NCI-H2081 (cell line): ENCODE measurements at places on chromosomes 2 and 18.
A peak's percentile ranks its signal among the peaks of the same experiment; 100 is the strongest.

- no peak for DNase-seq
Observed at GRCh38 chr2:231521443-231521842, 8.8 kb downstream of the NMUR1 start.

DNA sequence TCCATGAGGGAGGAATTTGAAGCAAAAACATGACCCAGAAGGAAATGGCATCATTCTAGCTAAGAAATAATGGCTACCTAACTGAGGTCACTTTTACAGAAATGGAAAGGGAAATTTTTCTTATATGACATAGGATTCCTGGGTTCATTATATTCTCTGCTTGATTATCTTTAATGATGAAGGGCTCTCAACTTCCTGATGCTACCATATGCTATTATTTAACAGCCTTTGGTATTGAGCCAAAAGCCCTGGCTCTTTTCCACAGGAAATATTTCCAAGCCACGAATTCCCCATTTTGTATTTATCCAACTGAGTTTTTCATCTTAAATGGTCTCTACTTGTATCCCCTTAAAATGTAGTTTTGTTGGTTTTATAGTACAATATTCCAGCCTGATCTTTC is 63.2 kb upstream of the NPAS2 start:
- DNase-seq = no peak

DNA sequence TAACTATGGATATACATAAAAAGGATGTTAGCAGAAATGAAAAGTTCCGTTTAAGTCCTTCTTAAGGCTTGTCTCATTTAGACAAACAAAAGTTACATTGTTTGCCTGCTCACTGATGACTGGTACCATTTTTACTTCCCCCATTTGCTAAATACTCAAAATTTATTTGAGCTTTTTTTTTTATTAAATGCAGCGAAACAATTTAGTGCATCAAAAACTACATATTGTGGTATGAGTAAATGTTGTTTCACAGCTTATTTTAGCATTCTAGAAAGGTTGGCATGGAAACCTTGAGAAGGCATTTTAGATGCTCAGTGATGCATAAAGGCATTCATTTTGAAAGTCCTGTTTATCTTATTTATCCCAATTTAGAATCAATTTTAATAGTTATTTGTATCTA is 100.0 kb downstream of the MAP2 start:
- no peak for DNase-seq

GRCh38 chr2:148342086-148342485 is 302.5 kb upstream of the EPC2 start:
- no peak for DNase-seq

- no peak for DNase-seq
Observed at GRCh38 chr2:192437653-192438052, 242.9 kb upstream of the TMEFF2 start.

- no peak for DNase-seq
Observed at GRCh38 chr2:29425866-29426265, 310.7 kb downstream of the CLIP4 start.

DNA sequence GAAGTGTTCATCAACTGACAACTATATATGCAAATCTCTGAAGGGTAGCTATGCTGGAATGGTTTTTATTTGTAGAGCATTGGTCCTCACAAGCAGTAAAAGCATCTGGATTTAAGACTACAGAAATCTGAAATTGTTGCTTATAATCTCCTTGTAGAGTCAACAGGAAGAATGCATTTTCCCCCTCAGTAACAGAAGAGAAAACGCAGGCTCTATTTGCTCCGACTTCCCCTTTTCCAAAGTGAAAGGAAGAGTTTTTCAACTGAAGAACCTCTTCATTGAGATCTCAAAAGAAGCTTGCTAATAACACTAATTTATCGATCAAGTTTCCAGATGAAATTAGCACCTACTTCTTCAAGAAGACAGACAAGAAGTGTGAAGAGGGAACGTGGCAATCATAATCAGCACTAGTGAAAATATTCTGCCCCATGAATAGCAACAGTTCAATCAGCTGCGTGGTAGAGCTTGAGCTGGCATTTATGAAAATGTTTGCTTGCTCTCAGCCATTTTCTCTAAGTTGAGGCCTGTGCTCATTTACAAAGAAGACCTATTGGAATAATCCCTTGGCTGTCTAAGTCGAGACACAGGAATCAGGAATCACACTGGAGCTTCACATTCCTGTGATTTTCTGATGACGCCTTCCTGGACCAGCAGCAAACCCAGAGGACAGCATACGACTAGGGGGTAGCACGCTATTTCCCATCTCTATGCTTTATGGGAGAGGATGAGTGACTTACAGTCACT is 43.7 kb downstream of the TGIF1 start:
- DNase-seq = no peak

DNA sequence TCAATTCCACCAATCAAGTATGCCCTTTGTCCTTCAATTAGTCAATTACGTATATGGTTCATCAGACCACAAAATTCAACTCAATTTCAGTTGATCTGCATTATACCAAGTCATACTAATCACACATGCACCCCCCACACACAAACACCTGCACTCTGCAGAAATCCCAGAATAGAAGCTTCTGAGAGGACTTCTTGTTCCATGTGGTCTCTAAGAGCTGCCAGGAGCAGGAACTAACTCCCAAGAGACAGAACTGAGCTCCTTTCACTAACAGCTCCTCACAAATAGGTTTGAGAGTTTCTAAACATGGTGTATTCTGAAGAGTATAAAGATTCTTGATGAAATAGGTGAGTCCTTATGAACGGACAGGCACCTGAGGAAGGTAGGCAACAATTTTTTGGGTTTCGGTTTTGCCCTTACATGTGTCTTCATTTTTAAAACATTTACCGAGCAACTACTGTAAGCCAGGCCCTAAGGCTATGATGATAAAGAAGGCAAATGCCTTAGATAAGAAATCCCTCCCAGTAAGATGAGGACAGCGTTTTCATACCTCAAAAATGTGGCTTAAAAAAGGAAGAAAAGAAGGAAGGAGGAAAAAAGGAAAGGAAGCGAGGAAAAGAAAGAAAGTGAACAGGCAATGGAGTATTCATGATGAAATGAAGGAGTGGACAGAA is 183.1 kb downstream of the PID1 start:
- no peak for DNase-seq

DNA sequence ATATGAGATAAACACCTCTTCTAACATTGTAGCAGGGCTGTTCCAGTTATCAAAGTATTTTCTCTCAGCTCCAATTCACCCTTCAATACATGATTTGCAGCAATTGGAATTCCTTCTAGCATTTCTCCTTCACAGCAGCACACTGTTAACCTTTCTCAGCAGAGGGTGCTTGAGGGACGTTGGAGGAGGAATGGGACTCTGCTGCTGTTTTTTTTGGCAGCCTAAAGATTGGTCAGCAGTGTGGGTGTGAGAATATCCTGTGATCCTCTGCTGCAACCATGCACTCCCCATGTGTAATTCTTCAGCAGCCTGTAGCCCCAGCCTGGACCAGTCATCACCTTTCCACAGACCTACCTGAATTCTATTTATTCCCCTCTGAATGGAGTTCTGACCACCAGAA is 1708.9 kb upstream of the CELF4 start:
- no peak for DNase-seq

DNA sequence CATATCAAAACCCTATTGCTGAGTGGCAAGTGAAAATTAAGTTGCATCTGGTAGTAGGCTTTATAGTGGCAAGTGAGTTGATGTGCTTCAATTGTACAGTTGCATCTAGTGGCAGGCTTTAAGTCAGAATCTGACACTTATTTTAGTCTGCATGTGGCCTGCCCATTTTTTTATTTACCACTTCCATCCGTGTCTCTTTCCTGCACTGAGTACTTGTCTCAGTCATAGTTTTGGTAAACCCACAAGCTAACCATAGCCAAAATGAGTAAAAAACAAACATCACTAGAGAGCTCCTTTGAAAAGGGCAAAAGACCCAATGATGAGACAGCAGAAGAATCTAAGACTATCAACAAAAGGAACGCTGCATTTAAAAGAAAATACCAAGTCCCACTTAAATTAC is 96.0 kb upstream of the CRACDL start:
- DNase-seq = no peak

- DNase-seq = peak; percentile 20
Observed at GRCh38 chr18:59661891-59662701, 35.1 kb downstream of the CCBE1 start.

DNA sequence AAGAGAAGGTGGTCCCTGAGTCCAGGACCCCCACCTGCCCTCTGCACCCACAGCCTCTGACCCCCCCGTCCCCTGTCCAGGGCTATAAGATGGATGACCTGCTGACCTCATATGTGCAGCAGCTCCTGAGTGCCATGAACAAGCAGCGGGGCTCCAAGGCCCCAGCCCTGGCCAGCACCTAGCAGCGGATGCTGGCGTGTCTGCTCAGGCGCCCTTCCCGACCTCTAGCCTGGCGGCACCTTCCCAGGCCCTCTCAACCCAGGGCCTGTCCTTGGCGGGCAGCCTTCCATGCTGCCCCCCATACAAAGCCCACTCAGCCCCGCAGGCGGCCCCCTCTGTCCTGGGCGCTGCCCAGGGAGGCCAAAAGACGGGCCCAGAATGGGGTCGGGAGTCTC is 8.7 kb upstream of the GPR17 start:
- DNase-seq = no peak

GRCh38 chr2:60840880-60841279 is 40.5 kb upstream of the REL start:
- no peak for DNase-seq

- no peak for DNase-seq
Observed at GRCh38 chr2:25615920-25616319, 57.5 kb downstream of the DTNB start.

- peak; percentile 9 for DNase-seq
Observed at GRCh38 chr18:79950515-79951341, 725 bp downstream of the SLC66A2 start.

DNA sequence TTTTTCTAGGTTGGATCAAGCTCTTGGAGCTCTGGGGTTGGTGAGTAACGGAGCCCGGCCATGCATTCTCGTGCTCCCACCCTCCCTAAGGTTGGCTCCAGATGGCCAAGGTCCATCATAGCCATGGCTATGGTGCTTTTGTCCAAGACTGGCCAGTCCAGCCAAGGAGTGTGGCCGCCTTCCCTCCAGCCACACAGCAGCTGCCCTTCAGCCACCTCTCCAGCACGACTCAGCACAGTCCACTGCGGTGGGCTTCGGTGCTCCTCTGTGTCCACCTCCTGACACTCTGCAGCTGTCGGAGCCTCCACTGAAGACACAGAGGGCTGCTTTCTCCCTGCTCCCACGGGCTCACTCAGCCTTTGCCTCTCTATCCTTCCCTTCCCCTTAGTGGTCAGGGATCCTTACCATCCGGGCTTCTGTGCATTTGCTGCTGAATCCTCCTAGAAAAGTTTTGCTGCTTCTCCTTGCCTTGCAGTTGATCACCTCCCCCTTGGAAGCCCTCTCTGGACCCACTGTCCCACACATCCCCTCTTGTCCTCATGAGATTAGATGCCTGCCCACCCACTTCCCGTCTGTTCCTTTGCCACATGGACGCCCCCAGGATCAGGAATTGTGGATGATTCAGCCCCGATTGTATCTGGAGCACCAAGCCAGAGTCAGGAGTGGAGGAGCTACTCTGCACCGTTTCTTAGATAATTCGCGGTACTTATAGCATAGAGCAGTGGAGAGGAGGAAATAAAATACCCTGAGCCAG is 177.1 kb upstream of the COPS8 start:
- no peak for DNase-seq

GRCh38 chr2:86397986-86398385 is 43.2 kb upstream of the KDM3A start:
- no peak for DNase-seq

DNA sequence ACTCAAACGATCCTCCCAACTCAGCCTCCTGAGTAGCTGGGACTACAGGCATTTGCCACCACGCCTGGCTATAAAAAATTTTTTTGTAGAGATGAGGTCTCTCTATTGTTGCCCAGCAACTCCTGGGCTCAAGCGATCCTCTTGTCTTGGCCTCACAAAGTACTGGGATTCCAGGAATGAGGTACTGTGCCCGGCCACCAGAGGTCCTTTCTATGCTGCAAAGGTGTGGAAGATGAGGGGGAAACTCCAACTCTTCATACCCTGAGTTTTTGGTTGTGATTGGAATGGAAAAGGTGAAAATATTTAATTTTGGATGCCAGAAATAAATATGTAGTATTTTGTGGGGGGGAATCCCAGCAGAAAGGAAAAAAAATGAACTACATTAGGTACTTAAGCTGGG is 36.0 kb downstream of the MRPL33 start:
- DNase-seq = no peak

DNA sequence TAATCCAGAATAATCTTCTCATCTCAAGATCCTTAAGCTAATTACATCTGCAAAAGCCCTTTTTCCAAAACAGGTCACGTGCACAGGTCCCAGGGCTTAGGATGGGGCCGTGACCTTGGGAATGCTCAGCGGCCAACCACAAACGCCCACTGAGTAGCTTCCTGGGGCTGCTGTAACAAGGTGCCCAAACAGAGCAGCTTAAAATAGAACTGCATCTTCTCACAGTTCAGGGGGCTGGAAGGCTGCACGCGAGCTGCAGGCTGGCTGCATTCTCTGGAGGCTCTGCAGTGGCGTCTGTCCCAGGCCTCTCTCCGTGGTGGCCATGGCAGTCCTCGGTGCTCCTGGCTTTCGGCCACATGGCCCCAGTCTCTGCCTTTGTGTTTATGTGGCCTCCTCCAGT is 31.9 kb downstream of the ADI1 start:
- DNase-seq = no peak

- no peak for DNase-seq
Observed at GRCh38 chr18:77736842-77737241, 487.2 kb downstream of the GALR1 start.

GRCh38 chr2:32688541-32688940 is 60.7 kb downstream of the TTC27 start:
- no peak for DNase-seq

DNA sequence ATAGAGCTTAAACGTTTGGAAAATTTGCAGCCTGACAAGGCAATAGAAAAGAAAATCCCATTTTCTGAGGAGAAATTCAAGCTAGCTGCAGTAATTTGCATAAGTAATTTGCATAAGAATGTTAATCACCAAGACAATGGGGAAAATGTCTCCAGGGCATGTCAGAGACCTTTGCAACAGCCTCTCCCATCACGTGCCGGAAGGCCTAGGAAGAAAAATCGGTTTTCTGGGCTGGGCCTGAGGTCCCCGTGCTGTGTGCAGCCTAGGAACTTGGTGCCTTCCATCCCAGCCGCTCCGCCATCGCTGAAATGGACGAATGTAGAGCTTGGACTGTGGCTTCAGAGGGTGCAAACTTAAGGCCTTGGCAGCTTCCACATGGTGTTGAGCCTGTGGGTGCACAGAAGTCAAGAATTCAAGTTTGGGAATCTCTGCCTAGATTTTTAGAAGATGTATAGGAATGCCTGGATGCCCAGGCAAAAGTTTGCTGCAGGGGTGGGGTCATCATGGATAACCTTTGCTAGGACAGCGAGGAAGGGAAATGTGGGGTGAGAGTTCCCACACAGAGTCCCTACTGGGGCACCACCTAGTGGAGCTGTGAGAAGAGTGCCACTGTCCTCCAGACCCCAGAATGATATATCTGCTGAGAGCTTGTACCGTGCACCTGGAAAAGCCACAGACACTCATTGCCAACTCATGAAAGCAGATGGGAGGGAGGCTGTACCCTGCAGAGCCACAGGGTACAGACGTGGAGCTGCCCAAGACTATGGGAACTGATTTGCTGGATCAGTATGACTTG is 164.6 kb downstream of the GULP1 start:
- no peak for DNase-seq
